ENCODE measurements at places on chromosomes 5 and 9. TPM values are rescaled to one million over a fixed set of nuclear protein-coding genes. Genes with fewer than 3 reads are reported as not detected.

The GOLGA2 gene
- 114 TPM for total RNA-seq

The SH3TC2 gene
- 1.5 TPM for total RNA-seq

The GABRA1 gene
- not detected for total RNA-seq

The PCDHGC5 gene
- total RNA-seq: 8.1 TPM

The OMD gene
- 0.33 TPM for total RNA-seq

The SOHLH1 gene
- not detected for total RNA-seq

The BAAT gene
- total RNA-seq: not detected

The DNAI1 gene
- 0.58 TPM for total RNA-seq

The SCGB3A2 gene
- total RNA-seq: not detected

The PCDHGA10 gene
- 14.7 TPM for total RNA-seq

The ADAM19 gene
- 14.2 TPM for total RNA-seq

The PCDHA6 gene
- total RNA-seq: 0.50 TPM

The ZBTB26 gene
- 3.6 TPM for total RNA-seq

Data from smooth muscle cell of trachea (primary cell).